Heart left ventricle (tissue), 16 donors: ENCODE measurements at places on chromosomes 5 and 9. TPM values are rescaled to one million over a fixed set of nuclear protein-coding genes. Genes with fewer than 3 reads are reported as not detected.

DNA sequence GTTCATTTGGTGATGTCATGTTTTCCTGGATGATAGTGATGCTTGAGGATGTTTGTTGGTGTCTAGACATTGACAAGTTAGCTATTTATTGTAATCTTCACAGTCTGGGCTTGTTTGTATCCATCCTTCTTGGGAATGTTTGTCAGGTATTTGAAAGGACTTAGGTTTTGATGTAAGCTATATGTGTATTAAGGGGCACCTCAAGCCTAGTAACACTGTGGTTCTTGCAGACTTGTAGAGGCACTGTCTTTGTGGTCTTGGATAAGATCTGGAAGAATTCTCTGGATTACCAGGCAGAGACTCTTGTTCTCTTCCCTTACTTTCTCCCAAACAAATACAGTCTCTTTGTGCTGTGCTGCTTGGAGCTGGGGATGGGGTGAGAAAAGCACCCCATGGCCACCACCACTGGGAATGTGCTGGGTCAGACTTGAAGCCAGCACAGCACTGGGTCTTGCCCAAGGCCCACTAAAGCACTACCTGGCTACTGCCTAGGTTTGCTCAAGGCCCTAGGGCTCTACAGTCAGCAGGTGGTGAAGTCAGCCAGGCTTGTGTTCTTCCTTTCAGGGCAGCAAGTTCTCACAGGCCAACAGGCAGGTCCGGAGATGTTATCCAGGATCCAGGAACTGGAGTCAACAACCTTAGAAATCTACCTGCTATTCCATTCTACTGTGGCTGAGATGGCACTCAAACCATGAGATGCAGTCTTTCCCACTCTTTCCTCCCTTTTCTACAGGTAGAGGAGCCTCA lies 49.3 kb upstream of the GNA14 start:
- H3K27me3 ChIP-seq, result no peaks in the 10 kb centered on the region
- no peaks in the 10 kb centered on the region for H3K36me3 ChIP-seq
- H3K27ac ChIP-seq, result no peak overlapping the region
- DNase-seq, result no peak

Gene ADAMTS2
- total RNA-seq, result 8.7 TPM

DNA sequence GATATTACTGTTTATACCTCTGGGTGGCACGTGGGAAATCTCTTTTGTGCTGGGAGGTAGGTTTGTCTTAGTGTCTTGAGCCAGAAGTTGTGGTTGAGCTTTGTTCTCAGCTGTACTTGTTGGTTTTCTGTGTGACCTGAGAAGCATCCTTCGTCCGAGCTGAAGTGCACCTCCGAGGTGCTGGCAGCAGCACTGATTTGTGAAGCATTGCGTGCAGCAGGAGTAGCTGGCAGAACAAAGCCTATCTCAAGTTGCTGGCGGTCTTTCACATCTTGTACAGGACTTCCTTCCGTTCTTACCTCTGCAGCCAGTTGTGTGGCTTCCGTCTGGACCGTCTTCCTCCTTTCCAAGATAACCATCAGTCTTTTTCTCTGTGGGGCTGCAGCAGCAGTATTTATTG lies 4.3 kb downstream of the PRRC2B start:
- H3K36me3 ChIP-seq, result no peaks in the 10 kb centered on the region
- peak; percentile 46 for DNase-seq
- peaks cover 15% of the 10 kb centered on the region for H3K4me1 ChIP-seq
- H3K27me3 ChIP-seq, result no peaks in the 10 kb centered on the region

Gene KIF4B
- total RNA-seq, result 0.07 TPM

Gene C5orf58
- total RNA-seq, result not detected

- no peak for DNase-seq
- no peak overlapping the region for H3K4me3 ChIP-seq
- peaks cover 9% of the 10 kb centered on the region for H3K4me1 ChIP-seq
- H3K27ac ChIP-seq, result no peak overlapping the region
Measured at GRCh38 chr9:113309204-113309813, 6.1 kb upstream of the RNF183 start.

DNA sequence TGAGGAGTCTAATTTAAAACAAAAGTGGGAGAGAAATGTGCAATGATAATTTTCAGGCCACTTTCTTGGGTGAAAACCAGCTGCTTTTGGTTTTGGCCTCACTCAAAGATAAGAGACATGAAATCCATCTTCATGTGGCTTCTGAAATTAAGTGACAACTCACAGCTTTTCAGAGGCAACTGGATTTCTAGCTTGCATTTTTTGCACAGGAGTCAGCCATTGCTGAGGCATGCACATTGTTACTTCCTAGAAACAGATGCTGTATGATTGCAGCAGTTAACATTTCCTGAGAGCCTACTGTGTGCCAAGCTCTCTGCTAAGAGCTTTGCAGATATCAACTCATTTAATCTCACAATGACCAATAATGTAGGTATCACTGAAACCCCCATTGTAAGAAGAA lies 562.6 kb downstream of the NR2F1-AS1 start:
- H3K36me3 ChIP-seq, result no peaks in the 10 kb centered on the region
- H3K27me3 ChIP-seq, result no peaks in the 10 kb centered on the region

Gene SLC9A3
- total RNA-seq, result 0.96 TPM

Gene SEMA5A
- total RNA-seq, result 33.8 TPM

DNA sequence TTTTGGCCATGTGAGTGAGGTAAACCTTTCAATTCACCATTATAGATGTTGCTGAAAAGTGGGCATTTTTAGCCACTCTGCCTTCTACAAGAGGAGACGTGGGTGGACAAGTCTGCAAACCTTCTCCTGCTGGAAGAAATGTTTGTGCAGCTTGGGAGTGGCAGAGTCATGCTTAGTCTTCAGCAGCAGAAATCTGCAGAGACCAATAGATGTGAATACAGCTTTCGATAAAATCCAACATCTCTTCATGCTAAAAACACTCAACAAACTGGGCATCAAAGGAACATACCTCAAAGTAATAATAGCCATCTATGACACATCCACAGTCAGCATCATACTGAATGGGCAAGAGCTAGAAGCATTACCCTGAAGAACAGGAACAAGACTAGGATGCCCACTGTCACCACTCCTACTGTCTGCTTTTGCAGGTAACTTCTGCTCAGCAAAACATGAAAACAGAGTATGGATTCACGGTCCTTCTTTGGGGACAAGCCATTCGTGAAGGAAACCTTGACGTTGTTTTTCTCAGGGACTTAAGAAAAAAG lies 91.3 kb downstream of the RALGPS1 start:
- DNase-seq, result no peak
- H3K27ac ChIP-seq, result no peak overlapping the region
- H3K4me3 ChIP-seq, result no peak overlapping the region
- H3K4me1 ChIP-seq, result peaks cover 16% of the 10 kb centered on the region
- H3K36me3 ChIP-seq, result no peaks in the 10 kb centered on the region

GRCh38 chr9:69443178-69443577 lies 118.2 kb downstream of the ENTREP1 start:
- H3K36me3 ChIP-seq, result no peaks in the 10 kb centered on the region
- DNase-seq, result no peak
- H3K4me3 ChIP-seq, result no peak overlapping the region
- no peak overlapping the region for H3K27ac ChIP-seq
- no peaks in the 10 kb centered on the region for H3K27me3 ChIP-seq

Gene PHF2
- total RNA-seq, result 37.2 TPM

- H3K4me1 ChIP-seq, result no peaks in the 10 kb centered on the region
- no peaks in the 10 kb centered on the region for H3K27me3 ChIP-seq
- no peak overlapping the region for H3K4me3 ChIP-seq
- H3K27ac ChIP-seq, result no peak overlapping the region
- H3K36me3 ChIP-seq, result no peaks in the 10 kb centered on the region
Measured at GRCh38 chr5:123157791-123158581, 68.9 kb downstream of the PRDM6 start.

DNA sequence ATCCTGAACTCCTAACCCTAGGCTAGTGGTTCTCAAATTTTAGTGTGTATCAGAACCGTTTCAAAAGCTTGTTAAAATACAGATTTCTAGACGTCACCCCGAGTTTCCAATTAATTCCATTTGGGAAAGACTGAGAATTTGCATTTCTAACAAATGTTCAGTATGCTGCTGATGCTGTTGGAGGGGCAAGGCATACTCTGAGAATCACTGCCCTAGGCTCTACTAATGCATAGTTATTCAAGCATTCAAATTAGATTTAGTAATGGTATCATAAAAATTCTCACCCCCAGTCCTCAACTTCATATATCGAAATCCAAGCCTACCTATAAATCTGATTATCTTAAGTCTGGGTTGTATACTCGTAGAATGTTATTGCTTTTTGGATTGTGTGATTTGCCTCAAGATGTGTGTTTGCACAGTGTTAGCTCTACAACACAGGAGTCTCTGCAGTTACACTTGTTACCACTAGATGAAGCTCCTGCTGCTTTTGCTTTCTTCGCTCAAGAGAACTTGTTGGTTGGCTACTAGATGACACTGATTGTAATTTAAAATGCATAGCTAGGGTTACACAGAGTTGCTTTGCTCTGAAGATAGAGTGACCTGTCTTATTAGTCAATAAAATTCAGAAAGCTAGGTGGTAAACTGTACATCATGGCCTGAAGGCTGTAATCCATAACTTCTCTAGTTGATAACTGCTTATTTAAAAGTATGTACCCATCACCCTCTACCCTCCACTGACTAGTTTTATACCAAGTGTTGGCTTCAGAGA lies 7.5 kb upstream of the ERAP2 start:
- no peaks in the 10 kb centered on the region for H3K27me3 ChIP-seq
- no peak for DNase-seq
- no peaks in the 10 kb centered on the region for H3K36me3 ChIP-seq
- H3K27ac ChIP-seq, result no peak overlapping the region

DNA sequence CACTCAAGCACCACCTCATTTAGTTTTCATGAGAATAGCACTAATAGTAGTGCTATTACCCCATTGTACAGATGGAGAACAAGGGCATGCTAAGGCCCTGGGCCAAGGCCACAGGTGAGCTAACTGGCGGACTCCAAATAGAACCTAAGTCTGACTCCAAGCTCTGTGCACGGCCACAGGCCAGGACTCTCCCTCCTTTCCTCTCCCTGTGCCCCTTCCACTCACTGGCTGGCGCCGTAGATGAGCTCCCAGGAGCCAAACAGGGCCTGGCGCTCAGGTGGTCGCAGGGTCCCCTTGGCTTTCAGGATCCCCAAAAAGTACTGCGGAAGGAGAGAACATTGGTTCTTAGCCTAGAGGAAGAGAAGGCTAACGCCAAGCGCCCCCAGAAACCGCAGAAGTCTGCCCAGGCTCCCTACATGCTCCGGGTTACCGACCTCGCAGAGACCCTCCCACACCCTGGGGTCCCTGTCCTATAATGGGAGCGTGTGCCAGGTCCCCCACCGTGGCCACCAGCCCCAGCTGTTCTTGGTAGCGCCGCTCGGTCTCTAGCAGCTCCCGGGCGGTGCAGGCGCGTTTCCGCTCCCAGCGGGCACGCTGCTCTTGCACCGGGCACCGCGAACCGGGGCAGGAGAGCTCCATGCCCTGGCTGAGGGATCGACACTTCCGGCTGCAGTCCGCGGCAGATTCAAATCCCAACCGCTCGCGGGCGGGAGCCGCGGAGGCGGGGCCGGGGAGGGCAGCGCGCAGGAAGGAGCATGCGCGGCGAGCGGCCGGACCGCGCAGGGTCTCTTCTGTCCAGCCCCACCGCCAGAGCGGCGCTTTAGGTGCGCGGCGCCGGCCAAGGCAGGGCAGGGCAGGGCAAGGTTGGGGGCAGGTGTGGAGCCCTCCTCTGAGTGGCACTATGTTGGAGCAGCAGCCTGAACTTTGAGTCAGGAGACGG lies at the start of gene ARHGEF39:
ARHGEF39 (minus strand) TSS at position 665 of the 940 bp plus-strand sequence; CDS start at position 639, 26 bp downstream.
- H3K36me3 ChIP-seq, result peaks cover 16% of the 10 kb centered on the region
- peaks cover 25% of the 10 kb centered on the region for H3K4me1 ChIP-seq
- no peaks in the 10 kb centered on the region for H3K27me3 ChIP-seq
- peak; percentile 86 for DNase-seq

DNA sequence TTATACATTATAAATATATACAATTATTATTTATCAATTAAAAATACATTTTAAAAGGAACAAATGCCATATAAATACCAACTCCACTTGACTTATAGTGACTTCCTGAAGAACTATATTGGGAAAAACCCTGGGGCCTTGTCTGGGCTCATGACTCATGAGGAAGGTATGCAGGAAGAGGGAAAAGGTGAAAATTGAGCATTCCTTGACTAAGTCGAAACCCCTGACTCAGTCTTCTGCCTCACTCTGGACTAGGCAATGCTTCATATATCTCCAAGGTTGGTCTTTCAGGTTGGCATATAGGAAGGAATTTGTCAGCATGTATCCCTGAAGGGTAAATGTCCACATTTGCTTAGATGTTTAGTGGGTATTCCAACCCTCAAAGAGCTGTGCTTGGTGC lies 78.5 kb downstream of the SH3TC2 start:
- DNase-seq, result no peak
- no peak overlapping the region for H3K27ac ChIP-seq
- H3K4me3 ChIP-seq, result no peak overlapping the region

Gene PLPP6
- 3.9 TPM for total RNA-seq

Gene TRPM6
- total RNA-seq, result 0.56 TPM

- no peaks in the 10 kb centered on the region for H3K36me3 ChIP-seq
- no peaks in the 10 kb centered on the region for H3K4me1 ChIP-seq
- no peaks in the 10 kb centered on the region for H3K27me3 ChIP-seq
- no peak overlapping the region for H3K27ac ChIP-seq
- H3K4me3 ChIP-seq, result no peak overlapping the region
Measured at GRCh38 chr5:168469816-168470215, 16.5 kb upstream of the RARS1 start.

- H3K4me1 ChIP-seq, result no peaks in the 10 kb centered on the region
- no peak for DNase-seq
- H3K36me3 ChIP-seq, result no peaks in the 10 kb centered on the region
Measured at GRCh38 chr5:120794121-120794520, 330.0 kb downstream of the PRR16 start.

- DNase-seq, result no peak
- H3K27ac ChIP-seq, result no peak overlapping the region
- H3K4me1 ChIP-seq, result peaks cover 8% of the 10 kb centered on the region
- H3K4me3 ChIP-seq, result no peak overlapping the region
- no peaks in the 10 kb centered on the region for H3K27me3 ChIP-seq
Measured at GRCh38 chr5:109703829-109704228, 14.1 kb downstream of the MAN2A1 start.

Gene ODF2
- total RNA-seq, result 13.0 TPM

Gene IRX2
- total RNA-seq, result 0.17 TPM
